ENCODE measurements at places on chromosomes 2 and 18.
A peak's percentile ranks its signal among the peaks of the same experiment; 100 is the strongest.

GRCh38 chr2:109351164-109351756 is 222.3 kb downstream of the SH3RF3 start:
- DNase-seq: no peak

- DNase-seq: no peak
These were observed 185.3 kb upstream of the POU3F3 start for GRCh38 chr2:104668631-104669030.

GRCh38 chr2:240780023-240780700 is 39.9 kb downstream of the KIF1A start:
- DNase-seq: no peak

- no peak for DNase-seq
These were observed 1357.8 kb upstream of the CRIM1 start for GRCh38 chr2:34997779-34998178.

- no peak for DNase-seq
These were observed 67.5 kb downstream of the FASTKD2 start for GRCh38 chr2:206832873-206833272.

- no peak for DNase-seq
These were observed 47.0 kb upstream of the TGIF1 start for GRCh38 chr18:3402982-3403451.

- no peak for DNase-seq
These were observed 13.9 kb upstream of the SMCHD1 start for GRCh38 chr18:2641638-2642037.

GRCh38 chr18:65938592-65939372 is 188.0 kb downstream of the CDH7 start:
- no peak for DNase-seq

GRCh38 chr2:128199141-128199540 is 108.1 kb downstream of the UGGT1 start:
- DNase-seq: no peak

DNA sequence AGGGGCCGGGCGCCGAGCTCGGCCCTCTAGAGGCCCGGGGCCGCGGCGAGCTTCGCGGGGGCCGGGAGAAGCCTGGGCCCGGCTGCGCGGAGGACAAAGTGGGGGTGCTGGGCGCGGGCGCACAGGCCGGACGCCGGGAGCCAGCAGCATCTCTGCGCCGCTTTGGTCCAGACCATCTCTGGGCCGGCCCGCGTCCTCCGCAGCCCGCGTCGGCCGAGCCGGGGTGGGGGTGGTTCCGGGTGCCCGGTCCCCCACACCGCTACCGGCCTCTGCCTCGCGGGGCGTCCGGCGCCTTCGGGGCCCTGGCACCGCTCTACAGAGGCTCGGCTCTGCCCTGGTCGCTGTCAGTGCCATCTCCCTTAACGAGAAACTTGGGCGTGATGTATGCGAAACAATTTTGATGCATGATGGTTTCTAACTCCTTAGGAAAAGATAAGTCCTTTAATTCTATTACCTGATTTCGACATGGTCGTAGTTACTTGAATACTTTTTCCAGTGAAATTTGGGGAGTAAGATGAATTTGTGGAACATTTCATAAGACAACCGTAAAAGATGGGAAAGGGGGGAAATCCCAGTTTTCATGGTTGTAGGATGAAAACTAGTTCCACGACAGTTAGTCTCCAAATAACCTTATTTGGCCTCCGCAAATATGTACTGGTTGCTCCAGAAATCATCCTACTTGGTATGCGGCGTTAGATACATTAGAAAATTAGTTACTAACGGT is 562 bp downstream of the TWSG1 start:
- peak; percentile 20 for DNase-seq

DNA sequence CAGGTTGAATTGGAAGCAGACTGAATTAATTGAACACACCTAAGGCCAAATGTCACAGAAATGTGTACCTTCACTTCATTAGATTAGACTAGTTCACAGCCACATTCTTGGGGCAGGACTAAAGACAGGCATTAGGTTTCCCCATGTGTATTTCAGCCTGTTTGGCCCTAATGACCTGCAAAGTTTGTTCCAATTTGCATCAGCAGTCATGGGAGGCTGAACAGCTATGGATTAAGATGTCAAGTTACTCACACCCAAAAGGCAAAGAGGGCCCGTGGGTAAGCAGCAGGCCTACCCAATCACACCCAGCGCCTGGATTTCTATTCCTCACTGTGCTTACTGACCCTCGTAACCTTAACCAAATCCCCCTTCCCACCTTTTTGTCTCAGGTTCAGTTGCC is 99.6 kb upstream of the RIOK3 start:
- no peak for DNase-seq

DNA sequence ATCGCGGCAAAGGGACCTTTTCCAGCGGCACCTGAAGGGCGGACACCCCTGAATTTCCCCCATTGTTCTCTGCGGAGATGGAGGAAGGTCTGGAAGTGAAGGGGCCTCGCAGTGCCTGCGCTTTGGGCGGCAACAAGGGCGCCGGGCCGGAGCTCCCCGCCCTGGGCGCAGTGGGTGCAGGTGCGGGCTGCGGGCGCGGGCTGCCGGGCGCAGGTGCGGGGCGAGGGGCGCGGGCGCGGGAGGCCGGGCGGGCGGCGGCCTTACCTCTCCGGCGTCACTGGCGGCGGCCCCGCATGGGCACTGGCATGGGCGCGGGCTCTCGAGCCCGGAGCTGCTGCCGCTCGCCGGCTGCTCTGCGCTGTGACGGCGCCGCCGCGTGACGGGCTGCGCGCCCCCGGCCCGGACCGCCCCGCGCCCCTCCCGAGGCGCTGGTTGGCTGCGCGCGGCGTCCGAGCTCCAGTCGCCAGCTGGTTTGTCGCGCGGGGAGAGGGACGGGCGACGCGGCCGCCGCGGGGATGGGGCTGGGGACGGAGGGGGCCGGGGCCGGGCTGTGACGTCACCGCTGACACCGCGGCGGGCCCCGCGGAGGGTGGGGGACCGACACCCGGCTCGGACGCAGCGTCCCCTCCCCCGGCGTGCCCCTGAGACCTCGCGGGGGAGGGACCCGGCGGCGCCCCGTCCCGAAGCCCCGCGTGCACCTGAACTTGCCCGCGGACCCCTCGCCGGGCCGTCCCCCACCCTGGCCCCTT is at the start of gene KIF1A:
KIF1A (minus strand) TSS at position 362 of the 749 bp plus-strand sequence. CDS start 22,467 bp downstream, outside the sequence.
- DNase-seq: no peak

- no peak for DNase-seq
These were observed 50.6 kb downstream of the SLC16A14 start for GRCh38 chr2:230018153-230018552.

- no peak for DNase-seq
These were observed 686 bp upstream of the PNO1 start for GRCh38 chr2:68157002-68157401.

- no peak for DNase-seq
These were observed 47.3 kb upstream of the SERPINE2 start for GRCh38 chr2:224086226-224086914.

- DNase-seq: no peak
These were observed 15.7 kb downstream of the NDUFV2 start for GRCh38 chr18:9117980-9118841.

GRCh38 chr2:10721396-10722251 is at the start of gene ATP6V1C2:
TSS of gene ATP6V1C2 (plus strand) at chr2:10721630. CDS start at chr2:10722850, 1,220 bp downstream.
- no peak for DNase-seq

- DNase-seq: no peak
These were observed 10.8 kb downstream of the GLS start for GRCh38 chr2:190891372-190891771.

- no peak for DNase-seq
These were observed 3.4 kb upstream of the BCL11A start for GRCh38 chr2:60556576-60557485.

- no peak for DNase-seq
These were observed 17.9 kb upstream of the FIGN start for GRCh38 chr2:163753726-163754125.

DNA sequence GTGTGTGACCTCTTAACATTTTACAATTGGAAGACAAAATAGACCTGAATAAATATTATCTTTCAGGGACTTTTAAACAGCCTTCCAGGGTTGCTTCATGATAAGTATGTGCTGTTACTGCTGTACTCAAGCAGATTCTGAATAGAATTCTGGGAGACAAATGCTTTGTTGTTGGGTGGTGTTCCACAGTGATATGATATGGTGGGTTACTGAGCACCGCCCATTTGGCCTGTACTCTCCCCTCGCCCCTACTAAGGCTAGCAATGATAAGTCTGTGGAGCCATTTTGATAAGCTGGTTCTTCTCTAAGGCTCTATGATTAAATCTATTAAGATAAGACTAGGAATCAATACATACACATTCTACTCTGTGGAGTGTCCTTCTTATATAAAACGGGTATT is 89.8 kb upstream of the ITGA4 start:
- DNase-seq: no peak

- DNase-seq: no peak
These were observed 58.9 kb upstream of the CTDP1 start for GRCh38 chr18:79620576-79621165.

- DNase-seq: no peak
These were observed 141.5 kb downstream of the UBR3 start for GRCh38 chr2:169968743-169969142.

- DNase-seq: no peak
These were observed 244.9 kb upstream of the CXCR4 start for GRCh38 chr2:136362676-136363390.

- no peak for DNase-seq
These were observed 28.1 kb upstream of the CHST9 start for GRCh38 chr18:27213123-27213717.

- DNase-seq: no peak
These were observed 232.1 kb upstream of the STK17B start for GRCh38 chr2:196403471-196403870.

GRCh38 chr18:58721566-58722239 is 50.4 kb downstream of the MALT1 start:
- no peak for DNase-seq

- no peak for DNase-seq
These were observed 569.2 kb downstream of the METTL4 start for GRCh38 chr18:2002151-2002550.

- no peak for DNase-seq
These were observed 54.5 kb downstream of the C18orf63 start for GRCh38 chr18:74370115-74370514.

GRCh38 chr18:6778459-6779247 is 49.1 kb downstream of the ARHGAP28 start:
- DNase-seq: no peak

- DNase-seq: no peak
These were observed 596.2 kb downstream of the ARHGAP15 start for GRCh38 chr2:143725400-143725799.

DNA sequence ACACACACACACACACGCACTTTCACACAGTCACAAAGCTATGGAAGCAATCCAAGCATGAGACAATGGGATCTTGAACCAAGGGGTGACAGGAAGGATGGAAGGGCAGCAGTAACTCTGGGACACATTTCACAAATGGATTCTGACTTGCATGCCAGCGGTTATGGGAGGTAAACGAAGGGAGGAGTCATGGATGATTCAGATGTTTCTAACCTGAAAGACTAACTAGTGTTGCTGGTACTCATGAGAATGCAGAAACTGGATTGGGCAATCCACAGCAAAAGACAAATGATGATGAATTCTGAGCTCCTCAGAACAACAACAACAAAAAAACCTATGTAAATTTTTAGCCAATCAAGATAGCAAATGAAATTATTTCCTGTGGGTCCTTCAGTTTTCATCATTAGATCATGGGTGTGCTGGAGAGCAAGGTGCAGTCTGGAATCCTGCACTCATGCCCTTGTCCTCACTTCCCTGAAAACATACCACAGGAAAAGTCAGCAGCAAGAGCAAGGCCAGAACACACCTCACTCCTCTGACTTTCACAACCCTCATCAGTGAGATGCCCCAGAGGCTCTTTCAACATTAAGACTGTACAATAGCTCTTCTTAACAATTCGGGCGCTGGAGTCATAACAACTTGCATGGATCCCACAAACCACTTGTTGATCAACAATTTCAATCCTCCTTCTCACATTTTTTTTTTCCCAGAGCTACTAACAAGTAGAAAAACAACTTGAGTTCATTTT is 32.6 kb downstream of the ABCA12 start:
- DNase-seq: no peak

GRCh38 chr2:45923701-45924100 is 272.2 kb downstream of the PRKCE start:
- DNase-seq: no peak

DNA sequence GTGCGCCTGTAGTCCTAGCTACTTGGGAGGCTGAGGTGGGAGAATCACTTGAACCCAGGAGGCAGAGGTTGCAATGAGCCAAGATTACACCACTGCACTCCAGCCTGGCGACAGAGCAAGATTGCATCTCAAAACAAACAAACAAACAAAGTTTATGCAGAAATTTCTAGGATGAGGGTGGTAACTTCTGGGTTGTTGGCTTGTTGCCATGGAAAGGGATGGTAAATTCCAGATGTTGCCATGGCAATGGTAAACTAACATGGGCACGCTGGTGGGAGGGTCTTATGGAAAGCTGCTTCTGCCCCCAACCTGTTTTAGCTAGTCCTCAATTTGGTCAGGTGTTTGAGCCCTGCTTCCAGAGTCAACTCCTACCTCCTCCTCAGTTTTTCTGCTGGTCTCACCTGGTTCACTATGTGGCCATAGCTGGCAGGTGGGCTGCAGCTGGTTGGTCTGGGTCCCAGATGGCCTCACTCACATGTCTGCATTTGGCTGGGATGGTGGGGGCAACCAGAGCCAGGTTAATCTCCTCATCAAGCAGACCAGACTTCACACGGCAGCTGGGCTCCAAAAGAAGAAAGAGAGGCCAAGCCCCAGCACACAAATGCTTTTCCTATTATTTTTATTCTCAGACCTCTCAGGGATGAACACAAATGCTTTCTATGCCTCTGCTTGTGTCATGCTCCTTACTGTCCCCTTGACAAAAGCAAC is 26.6 kb upstream of the TEX44 start:
- DNase-seq: no peak

DNA sequence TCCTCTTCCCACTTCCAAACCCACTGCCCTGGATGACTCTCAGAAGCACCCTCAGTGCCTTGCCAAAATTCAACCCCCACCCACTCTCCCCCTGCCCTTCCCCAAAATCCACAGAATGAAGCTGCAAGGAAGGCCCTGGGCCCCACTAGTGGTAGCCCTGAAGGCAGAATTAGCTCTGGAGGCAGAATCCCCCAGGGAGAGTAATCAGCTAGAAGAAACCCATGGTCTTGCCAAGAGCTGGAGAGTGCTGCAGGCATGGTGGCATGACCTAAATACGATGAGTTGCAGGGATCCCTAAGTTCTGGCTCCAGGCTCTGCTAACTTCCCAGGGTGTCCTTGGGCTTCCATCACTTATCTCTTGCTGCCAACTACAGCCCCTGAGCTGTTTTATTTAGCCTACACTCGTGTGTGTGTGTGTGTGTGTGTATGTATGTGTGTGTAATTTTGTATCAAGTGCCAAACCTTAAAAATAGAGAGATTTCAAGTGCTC is 7.9 kb downstream of the GAD1 start:
- DNase-seq: no peak

DNA sequence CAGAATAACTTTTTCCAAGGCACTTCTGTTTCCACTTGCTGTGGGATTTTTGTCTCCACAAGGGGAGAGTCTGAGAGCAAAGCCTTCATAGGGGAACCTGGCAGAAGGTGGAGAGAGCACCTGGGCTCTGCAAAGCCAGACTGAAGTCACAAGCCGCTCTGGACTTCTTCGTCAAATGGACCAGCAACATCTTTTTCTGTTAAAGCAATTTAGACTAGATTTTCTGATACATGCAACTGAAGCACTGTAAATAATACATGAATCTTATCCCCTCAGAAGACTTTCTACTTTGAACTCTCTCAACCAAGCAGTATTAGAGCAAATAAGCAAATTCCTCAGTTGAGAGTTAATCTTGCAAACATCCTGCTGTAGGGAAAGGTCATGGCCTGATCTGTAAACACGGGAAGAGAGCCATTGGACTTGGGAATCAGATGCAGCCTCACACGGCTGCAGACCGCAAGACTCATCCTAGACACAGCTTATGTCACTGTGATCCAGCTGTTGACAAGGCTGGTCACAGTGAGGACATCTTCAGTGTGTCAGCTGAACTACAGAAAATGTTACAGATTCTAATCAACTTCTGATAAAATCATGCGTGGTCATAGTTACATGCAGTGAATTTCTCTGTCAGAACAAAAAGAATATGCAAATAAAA is 3.2 kb downstream of the SH3YL1 start:
- DNase-seq: no peak

Measured in stimulated activated CD8-positive, alpha-beta memory T cell treated with anti-CD3 and anti-CD28 coated beads, Interleukin-4, amount 100 ng/mL, for 24 hours (primary cell).